ENCODE measurements at places on chromosomes 7 and 10.
A peak's percentile ranks its signal among the peaks of the same experiment; 100 is the strongest.

- no peak for DNase-seq
These were observed 83.5 kb downstream of the GNAT3 start for GRCh38 chr7:80428161-80429054.

- DNase-seq, result no peak
These were observed 624.3 kb upstream of the GHITM start for GRCh38 chr10:83515001-83515400.

- no peak for DNase-seq
These were observed 551.8 kb upstream of the NRP1 start for GRCh38 chr10:33886299-33886698.

DNA sequence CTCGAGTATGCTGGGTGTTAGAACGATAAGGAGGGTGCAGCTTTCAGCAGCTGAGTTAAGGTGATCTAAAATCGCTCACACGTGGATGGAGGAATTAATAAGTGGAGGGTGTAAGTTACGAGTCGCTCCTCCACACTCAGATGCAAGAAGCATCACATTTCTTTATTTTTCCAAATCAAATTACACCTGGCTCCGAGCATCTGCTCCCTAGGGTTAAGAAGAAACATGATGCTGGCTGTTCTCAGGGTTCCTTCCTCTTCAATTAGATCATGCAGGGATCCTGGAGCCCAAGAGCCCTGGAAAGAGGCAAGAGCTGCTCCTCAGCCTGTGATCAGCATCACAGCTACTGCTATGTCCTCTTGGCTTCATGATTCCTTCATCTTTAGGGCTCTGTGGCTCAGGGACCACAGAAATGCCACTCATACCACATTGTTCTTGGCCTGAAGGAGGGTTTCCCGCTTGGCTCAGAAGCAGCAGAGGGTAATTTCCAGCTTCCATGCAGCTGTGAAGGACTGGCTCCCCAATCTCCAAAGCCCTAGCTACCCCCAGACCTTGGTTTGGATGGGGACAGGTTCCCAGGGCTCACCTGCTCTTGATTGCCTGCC lies 235.9 kb upstream of the ZNF32 start:
- no peak for DNase-seq

GRCh38 chr10:113035732-113036312 lies 85.8 kb downstream of the TCF7L2 start:
- no peak for DNase-seq

- DNase-seq, result no peak
These were observed 16.2 kb downstream of the CDK6 start for GRCh38 chr7:92820191-92820590.

DNA sequence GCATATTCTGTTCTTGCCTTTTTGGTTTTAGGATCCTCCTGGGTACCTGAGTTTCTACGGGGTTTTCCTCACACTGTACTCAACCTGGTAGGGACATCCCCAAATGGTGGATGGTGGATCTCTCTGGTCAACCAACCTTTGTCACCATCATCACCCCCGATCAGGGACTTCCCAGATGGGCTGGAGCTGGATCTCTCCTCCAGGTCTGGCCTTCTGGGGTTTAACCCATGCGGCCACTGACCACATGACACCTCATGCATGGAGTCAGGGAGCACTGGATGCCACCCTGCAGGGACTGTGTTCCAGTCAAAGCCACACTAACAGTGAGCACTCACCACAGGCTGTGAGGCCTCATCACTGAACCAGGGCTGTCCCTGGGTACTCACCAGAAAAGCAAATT lies 80.0 kb downstream of the CELF2 start:
- no peak for DNase-seq

DNA sequence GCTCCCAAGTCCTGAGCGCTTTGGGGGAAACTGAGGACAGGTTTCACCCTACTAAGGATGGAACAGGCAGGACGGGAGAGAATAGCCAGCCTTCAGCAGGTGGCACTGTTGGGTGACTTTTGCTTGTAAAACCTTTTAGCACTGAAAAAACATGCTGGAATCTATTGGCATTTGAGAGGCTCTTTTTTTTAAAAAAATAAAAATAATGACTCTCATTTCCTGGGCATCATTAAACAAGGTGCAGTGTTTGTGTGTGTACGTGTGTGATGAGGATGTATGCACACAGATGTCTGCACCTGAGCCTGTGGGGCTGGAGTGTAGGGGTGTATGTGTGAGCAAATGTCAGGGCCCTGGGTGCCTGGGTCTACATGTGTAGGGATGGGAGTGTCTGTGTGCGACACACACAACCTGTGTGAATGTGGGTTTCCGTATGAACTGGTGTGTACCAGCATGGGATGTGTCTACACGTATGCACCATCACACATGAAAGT lies 177.9 kb downstream of the RPS24 start:
- peak; percentile 54 for DNase-seq

GRCh38 chr7:46583656-46584055 lies 662.6 kb upstream of the IGFBP3 start:
- no peak for DNase-seq

GRCh38 chr10:6128591-6129251 lies 39.9 kb downstream of the RBM17 start:
- no peak for DNase-seq

DNA sequence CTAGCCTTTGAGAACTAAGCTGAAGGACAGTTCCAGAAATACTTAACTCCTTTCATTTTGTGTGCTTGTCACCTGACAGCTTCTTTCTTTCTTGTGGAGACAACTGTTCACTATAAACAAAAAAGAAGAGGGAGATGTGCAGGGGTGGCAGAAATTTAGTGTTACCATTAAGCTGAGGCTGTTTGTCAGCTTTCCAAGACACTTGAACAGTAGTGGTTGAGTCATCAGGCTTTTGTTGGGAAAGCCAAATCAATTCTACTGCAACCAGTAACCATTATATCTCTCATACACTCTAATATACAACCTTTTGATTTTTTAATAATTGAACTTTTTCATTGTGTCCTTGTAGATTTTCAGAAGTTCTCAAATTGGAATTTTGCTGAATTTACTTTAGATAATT lies 75.3 kb downstream of the POLL start:
- DNase-seq, result no peak

- DNase-seq, result no peak
These were observed 86.6 kb downstream of the FRMPD2 start for GRCh38 chr10:48187713-48188485.

DNA sequence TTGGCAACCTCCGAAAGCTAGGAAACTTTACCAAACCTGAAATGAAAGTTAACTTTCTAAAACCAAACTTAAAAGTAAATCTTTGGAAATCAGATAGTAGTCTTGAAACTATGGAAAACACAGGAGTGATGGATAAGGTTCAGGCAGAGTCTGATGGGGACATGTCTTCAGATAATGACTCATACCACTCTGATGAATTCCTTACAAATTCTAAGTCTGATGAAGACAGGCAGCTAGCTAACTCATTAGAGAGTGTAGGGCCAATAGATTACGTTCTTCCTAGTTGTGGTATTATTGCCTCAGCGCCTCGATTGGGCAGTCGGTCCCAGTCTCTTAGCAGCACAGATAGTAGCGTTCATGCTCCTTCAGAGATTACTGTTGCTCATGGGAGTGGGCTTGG lies 45.9 kb downstream of the MCMBP start:
- DNase-seq, result no peak

- DNase-seq, result no peak
These were observed 205.7 kb downstream of the EBF3 start for GRCh38 chr10:129758207-129759021.

GRCh38 chr7:45922810-45923209 lies 1.7 kb upstream of the IGFBP3 start:
- DNase-seq, result no peak

DNA sequence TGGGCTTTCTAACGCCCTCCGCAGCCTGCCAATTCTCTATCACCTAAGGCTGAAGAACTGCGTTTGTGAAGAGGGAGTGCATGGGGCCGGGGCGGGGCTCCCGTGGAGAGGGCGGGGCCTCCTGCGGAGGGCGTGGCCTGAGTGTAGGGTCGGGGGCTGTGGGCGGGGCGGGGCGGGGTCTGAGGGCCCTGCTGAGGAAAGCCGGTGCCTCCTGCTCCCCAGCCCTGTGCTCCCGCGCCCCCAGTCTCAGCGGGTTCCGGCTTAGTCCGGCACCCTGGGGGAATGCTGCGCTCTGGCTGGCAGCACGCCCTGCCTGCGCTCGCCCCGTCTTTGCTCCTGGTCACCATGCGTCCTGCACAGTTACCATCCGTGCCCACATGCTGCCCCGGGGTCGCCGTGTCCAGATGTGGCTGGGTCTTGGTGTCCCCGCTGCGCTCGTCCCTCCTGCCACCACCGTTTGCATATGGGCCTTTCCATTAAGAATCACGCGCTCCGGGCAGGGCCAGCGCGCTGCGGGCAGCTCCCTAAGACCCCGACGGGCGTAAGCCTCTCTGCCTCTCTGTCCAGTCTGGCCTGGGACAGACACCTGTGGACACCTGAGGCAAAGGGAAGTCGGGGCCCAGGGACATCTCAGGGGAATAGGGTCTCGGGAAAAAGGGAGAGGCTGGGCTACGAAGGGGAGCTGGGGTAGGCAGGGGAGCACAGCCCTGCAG lies 144.0 kb upstream of the RET start:
- peak; percentile 87 for DNase-seq

DNA sequence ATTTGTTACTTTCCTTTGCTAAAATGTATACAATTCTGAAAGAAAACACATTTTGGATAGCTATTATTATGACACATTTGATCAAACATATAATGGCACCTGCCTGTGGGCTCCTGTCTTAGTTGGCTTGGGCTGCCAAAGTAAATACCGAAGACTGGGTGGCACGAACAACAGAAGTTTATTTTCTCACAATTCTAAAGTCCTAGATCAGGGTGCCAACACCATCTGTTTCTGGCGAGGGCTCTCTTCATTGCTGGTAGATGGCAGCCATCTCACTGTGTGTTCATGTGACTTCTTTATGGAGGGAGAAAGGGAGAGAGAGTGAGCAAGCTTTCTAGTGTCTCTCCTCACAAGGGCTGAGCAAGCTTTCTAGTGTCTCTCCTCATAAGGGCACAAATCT lies 195.8 kb upstream of the FAM3C start:
- no peak for DNase-seq

DNA sequence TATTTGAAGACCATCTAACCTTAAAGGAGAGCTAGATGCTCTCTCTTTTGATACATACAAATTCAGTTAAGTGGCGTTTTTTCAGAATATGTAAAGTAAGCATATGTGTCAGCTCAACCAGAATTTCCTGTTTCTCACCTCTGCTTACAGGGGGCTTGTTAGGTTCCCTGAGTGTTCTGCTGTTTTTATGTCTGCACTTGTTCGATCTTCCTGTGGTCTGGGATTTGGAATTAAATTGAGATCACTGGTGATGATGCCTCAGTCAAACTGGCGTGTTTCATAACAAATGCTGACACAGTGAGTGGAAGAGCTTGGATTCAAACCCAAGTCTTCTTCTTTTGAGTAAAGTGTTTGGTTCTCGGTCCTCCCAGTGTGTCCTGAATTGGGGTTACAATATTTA lies 348.3 kb upstream of the AKR1E2 start:
- no peak for DNase-seq

GRCh38 chr7:114422507-114423501 lies 8.2 kb downstream of the FOXP2 start:
- DNase-seq, result no peak

DNA sequence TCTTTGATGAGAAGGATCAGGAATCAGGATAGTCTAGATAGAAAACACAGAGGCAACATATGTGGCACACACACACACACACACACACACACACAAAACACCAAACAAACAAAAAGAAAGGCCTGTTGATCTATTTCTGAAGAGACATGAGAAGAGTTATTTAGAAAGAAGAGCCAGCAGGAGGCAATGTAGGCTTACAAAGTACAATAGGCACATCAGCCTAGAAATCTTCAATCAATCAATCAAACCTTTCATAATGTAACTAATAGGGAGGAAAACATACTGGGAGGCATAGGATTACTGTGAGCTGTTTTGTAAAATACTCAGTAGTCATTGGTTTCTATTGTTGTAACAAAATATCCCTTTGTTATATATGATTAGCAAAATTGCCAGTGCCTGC lies 47.3 kb upstream of the TES start:
- no peak for DNase-seq

DNA sequence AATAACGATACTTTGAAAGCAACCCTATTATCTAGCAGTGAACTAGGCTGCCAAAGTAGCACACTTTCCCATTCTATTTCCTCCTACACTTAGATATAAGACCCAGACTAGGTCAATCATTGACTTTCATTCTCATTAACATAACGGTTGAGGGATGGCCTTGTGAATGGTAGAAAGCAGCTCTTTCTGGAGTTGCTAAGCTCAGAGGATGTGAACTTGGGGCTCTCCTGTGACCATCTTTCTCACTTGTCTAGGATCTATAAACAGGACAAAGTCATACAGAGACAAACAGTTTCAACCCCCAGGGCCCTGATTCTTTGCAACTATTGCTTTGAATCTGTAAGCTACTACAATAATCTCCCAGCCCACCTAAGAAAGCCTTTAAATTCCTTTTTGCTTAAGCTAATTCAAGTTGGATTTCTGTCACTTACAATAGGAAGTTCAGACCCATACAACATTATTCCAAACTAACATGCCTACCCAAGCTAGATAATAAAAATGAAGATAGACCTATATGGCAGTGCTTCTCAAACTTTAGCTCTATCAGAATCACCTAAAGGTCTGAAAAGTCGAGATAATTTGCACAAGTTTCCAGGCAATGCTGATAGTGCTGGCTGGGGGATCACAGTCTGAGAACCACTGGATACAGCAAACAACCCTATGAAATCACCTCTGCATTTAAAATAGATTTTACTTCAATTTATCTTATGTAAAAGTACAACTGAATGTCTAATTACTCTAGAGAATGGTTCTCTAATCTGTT lies 16.7 kb downstream of the P4HA1 start:
- DNase-seq, result no peak

- peak; percentile 68 for DNase-seq
These were observed 431.2 kb upstream of the IGFBP3 start for GRCh38 chr7:46352004-46352954.

DNA sequence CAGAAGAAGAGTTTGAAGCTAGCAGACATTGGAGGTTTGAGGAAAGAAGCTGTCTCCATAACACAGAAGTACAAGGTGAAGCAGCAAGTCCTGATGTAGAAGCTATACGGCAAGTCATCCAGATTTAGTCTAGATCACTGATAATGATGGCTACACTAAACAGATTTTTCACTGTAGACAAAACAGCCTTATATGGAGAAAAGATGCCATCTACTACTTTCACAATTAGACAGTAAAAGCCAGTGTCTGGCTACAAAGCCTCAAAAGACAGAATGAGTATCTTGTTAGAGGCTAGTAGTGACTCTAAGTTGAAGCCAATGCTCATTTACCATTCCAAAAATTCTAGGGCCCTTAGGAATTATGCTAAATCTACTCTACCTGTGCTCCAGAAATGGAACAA lies 85.1 kb downstream of the SNX13 start:
- DNase-seq, result no peak

GRCh38 chr10:114823077-114823463 lies 1.5 kb downstream of the FHIP2A start:
- DNase-seq, result no peak

DNA sequence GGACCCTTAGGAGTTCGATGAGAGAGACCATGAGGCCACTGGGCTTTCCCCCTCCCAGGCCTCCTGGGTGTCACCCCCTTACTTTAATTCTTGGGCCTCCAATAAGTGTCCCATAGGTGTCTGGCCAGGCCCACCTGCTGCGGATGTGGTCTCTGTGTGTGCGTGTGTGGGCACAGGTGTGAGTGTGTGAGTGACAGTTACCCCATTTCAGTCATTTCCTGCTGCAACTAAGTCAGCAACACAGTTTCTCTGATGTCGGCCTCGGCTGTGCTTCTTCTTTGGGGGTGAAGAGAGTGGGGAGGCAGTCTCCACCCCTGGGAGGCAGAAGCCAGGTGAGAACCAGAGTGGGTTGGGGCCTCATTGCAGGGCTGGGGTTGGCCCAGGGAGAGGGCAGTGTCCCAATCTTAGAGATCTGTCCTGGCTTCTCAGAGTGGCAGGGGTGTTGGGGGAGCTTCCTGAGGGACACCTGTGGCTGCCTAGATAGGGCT lies 1.5 kb downstream of the PVRIG start:
- no peak for DNase-seq

All from ecto neural progenitor cell (in vitro differentiated cells).